Immature natural killer cell (primary cell): ENCODE measurements at places on chromosomes 6 and 20.

DNA sequence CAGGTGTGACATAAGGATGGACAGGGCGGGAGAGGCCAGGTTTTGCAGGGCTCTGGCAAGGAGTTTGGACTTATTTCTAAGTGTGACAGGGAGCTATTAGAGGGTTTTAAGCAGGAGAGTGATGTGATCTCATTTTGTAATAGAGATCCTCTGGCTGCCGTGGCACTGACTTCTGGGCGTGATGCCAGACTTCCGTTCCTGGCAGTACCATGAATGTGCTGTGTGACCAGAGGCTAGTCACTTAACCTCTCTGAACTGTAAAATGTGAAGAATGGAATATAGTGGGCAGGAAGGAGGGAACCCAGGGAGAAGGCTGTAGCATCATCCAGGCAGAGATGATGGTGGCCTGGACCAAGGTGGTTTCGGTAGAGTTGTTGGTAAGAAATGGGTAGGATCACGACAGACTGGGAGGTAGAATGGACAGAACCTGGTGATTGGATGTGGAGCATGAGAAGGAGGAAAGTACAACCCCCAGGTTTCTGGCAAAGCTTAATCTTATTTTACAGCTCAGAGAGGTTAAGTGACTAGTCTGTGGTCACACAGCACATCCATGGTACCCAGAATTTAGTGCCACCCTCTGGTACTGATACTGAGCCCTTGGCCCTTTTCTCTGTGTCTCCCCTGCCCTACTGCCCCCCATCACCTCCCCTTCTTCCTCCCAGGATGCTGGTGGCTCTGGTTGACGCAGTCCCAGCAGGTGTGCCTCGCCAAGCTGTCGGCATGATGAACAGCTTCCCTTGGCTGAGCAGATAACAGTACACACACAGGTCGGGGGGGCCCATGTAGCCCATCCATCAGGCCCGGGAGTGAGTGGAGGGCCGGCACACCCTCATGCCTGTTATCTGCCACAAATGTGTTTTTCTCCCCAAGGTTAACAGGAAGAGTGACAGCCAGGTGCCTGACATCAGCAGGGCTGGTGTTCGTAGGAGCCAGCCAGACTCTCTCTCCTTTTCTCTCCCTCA is 52.9 kb upstream of the CTNNBL1 start:
- no peak for DNase-seq

DNA sequence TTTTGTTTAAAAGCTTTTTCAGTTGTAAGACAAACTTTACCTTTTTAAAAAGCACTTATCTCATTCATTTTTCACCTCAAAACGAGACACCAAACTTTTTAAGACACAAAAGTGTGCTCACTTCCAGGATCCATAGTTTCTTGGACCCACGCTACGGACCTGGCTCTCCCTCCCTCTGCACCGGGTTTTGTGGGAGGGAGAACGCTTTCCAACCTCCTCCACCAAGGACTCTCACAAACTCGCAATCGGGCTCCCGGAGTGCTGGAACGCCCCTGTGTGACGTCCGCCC is 436 bp downstream of the CAGE1 start:
- DNase-seq: no peak

DNA sequence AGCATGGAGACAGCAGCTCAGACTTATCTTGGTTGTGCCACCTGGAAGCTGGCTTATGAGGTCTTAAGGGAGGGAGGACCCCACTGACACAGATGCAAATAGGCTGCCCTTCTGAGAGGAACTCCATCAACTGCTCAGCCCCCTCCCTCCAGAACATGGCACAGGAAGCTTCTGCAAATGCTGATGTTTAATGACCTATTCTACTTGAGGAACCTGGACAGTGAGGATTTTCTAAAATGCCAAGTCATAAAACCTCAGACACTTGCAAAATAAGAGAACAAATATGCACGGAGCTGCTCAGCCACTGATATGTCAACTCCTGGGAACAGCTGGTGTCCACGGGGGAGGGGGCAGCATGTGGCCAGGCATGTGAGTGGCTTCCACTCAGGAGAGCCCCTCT is 3.5 kb downstream of the CST9 start:
- no peak for DNase-seq

DNA sequence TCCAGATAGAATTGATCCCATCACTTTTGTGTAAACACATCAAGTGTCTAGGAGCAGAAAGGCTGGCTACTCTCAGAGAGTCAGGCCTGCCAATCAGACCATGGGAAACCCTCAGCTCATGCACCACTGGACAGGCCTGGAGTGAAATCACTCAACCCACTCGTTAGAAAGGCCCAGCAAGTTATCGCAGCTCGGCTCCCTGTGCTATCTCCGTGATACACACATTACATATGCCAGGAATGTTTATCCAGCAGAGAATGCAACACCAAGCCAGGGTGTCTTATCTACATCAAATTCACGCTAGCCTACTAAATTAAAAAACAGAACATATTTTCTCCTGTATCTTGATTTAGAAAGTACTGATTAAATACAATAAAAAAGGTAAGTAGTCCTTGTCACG is 232.4 kb upstream of the FOXQ1 start:
- DNase-seq: no peak

GRCh38 chr6:144753023-144753705 is 468.0 kb downstream of the UTRN start:
- DNase-seq: no peak

DNA sequence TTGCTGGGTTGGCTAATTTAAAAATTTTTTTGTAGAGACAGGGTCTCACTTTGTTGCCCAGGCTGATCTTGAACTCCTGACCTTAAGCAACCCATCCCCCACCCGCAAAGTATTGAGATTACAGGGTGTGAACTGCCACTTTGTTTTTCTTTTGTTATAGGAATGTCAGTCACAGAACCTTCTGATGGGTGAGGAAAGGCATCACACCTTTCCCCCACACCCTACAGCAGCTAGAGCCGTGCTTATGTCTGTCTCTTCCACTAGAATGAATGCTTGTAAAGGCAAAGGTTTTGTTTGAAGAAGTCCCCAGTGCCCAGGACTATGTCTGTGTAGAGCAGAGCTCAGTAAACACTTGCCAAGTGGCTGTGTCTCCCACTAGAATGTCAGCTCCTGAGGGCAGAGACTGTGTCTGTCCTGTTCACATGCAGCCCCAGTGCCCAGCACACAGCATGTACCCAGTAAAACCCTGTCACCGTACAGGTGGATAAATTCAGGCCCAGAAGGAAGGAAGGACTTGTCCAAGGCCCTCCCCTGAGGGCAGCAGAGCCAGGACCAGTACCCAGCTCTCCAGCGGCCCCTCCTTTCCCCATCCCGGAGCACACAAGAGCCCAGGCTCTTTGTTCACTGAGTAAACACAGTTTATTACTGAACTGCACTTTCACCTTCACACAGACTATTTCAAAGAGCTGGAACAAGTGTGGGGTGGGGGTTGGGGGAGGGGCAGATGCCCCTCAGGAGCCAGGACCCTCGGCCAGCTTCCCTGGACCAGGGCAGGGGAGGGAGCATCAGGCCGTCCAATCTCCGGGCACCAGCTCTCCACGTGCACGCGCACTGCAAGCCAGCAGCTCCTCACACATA is 26.4 kb downstream of the COX4I2 start:
- no peak for DNase-seq

GRCh38 chr6:151252634-151253033 is 12.9 kb downstream of the AKAP12 start:
- no peak for DNase-seq

DNA sequence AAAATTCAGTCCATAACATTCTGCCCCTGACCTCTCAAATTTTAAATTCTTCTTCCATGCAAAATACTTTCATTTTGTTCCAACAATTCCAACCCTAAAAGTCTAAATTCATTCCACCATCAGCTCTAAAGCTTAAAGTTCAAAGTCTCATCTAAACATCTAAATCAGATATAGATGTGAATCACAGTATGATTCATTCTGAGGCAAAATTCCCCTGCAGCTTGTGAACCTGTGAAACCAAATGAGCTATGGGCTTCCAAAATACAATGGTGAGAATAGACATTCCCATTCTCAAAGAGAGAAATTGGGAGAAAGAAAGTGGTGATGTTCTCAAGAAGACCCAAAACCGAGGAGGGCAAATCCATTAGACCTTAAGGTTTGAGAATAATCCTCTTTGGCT is 309.8 kb downstream of the HIVEP2 start:
- DNase-seq: no peak

DNA sequence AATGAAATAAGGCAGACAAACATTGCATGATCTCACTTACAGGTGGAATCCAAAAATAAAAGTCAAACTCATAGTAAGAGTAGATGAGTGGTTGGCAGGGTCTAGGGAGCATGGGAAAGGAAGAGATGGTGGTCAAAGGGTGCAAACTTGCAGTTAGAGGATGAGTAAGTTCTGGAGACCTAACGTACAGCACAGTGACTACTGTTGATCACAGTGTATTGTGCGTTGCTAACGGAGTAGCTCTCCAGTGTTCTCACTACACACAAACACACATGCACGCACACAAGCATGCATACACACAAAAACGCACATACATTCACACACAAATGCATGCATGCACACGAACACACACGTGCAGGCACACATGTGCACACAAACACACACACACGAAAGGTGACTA is 54.9 kb downstream of the LY86 start:
- DNase-seq: no peak

- DNase-seq: no peak
Measured at GRCh38 chr6:36975231-36976006, 10.6 kb downstream of the MTCH1 start.

DNA sequence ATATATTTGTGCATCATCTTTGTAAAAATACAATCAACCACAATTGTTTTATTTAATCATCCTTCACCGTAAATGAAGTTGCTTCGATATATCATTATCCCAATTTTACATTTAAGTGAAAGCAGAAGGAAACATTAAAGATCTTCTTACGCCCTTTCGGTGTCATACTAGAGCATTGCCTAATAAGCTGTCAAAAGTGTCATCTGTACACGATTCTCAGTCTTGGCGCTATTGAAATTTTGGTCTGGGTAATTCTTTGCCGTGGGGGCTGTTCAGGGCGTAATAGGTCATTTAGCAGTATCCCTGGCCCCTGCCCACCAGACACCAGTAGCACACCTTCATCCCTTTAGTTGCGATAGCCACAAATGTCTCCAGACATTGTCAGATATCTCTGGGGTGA is 40.4 kb upstream of the TMEM170B start:
- no peak for DNase-seq

DNA sequence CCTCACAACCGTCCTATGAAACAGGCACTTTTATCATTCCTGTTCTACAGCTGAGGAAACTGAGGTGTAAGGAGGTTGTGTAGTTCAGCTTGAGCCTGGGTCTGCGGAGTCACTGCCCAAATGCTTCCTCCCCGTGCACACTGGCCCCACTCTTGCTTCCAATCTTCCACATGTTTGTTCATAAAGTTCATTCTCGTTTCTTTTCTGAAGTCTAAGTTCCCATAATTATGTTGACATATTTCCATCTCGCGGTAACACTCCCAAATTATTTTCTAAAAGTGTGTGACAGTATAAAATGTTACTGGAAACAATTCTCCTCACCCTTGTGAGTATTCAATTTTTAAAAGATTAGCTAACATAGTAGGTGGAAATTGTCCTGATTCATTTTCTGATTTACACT is 106.9 kb downstream of the SLC22A3 start:
- no peak for DNase-seq

DNA sequence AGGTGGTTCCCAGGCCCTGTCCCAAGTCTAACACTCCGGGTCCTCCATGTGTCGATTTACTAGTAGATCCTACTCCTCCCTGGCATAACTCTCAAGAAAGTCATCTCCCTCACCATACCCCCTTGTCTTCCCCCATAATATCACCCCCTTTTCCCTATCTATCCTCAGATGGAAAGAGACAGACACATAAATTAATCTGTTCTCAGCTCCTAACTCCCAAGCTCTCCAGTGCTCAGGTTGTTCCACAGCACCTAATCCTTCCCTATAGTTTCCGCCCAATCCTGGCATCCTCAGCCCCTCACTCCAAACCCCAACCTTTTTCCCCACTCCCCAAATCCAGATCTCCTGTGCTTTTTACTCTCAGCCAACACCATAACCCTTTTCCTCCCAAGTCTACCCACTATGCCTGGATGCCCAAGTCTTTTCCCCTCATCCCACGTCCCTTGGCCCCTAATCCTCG is 808 bp downstream of the ILRUN start:
- DNase-seq: no peak
